ENCODE measurements at places on chromosomes 1 and 21.

DNA sequence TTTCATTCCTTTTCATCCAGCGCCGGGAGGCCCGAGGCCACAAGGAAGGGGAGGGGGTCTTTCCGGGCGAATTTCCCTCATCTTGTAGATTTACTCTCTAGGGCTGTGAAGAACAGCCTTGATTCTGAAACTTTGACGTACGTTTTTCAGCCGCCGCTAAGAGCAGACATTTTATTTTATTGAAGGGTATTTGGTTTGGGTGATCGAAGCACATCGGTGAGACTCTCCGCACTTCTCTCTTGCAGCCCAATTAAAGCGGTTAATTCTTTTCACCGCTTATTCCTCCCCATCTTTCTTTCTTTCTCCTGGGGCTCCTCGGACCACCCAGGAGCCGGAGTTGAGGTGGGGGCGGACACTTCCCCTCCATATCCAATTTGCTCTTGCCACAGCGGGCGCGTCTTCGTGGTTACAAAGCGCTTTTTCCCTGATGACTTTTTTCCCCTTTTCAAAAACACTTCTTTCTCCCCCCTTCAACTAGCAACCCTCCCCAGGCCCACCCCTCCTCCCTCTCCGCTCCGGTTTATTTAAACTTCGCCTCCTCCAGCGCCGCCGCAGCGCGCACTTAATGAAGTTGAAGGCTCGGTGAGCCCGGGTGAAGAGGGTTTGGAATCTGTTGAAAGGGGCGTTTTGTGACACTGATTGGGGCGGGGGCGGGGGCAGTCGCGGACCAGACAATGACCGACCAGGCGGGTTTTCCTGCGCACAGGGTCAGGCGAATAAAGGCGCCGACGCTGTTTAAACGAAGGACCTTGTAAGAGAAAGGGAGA is 5.9 kb downstream of the FOXD2 start:
- DNase-seq: no peak

- DNase-seq: no peak
Measured at GRCh38 chr1:228099331-228099732, 3.8 kb downstream of the C1orf35 start.

DNA sequence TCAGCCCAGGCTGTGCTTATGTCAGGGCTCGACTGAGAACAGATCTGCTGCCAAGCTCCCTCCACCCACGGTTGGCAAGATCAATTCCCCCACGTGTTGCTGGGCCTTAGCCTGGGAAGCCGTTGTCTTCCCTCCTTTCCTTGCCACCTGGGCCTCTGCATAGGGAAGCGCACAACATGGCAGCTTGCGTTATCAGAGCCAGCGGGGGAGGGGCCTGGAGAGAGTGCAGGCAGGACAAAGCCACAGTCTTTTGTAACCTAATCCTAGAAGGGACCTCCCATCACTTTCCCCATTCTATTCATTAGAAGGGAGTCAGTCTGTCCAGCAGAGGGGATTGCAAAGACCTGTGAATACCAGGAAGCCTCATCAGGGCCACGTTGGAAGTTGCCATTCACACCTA is 17.0 kb upstream of the IGSF21 start:
- DNase-seq: no peak

DNA sequence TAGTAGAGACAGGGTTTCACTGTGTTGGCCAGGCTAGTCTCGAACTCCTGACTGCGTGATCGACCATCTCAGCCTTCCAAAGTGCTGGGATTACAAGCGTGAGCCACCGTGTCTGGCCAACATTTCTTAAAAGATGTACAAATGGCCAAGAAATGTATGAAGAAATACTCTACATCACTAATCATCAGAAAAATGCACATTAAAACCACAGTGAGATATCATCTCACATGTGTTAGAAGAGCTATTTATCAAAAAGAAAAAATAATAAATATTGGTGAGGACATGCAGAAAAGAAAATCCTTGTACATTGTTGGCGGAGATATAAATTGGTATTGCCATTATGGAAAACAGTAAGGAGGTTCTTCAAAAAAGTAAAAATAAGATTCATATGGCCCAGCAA is 33.6 kb upstream of the TNFSF18 start:
- no peak for DNase-seq

DNA sequence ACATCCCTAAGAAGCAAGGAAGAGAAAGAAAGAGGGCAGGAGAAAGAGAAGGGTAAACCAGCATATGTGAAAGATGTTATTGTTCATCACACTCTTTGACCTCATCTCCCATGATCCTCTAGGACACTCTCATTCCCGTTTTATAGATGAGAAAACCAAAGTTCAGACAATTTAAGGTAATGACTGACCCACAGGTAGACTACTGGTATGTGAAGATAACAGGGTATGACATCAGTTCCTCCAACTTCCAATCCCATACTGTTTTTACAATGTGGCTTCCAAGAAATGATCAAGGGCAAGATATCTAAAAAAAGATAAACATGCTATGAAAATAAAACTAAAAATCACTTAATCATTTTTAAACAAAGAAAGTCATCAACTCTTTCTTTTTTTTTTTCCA is 95.2 kb upstream of the TNFSF4 start:
- no peak for DNase-seq

- no peak for DNase-seq
Measured at GRCh38 chr1:6009120-6010040, 17.2 kb upstream of the NPHP4 start.

GRCh38 chr21:24339406-24339805 is 1267.9 kb downstream of the MRPL39 start:
- no peak for DNase-seq

DNA sequence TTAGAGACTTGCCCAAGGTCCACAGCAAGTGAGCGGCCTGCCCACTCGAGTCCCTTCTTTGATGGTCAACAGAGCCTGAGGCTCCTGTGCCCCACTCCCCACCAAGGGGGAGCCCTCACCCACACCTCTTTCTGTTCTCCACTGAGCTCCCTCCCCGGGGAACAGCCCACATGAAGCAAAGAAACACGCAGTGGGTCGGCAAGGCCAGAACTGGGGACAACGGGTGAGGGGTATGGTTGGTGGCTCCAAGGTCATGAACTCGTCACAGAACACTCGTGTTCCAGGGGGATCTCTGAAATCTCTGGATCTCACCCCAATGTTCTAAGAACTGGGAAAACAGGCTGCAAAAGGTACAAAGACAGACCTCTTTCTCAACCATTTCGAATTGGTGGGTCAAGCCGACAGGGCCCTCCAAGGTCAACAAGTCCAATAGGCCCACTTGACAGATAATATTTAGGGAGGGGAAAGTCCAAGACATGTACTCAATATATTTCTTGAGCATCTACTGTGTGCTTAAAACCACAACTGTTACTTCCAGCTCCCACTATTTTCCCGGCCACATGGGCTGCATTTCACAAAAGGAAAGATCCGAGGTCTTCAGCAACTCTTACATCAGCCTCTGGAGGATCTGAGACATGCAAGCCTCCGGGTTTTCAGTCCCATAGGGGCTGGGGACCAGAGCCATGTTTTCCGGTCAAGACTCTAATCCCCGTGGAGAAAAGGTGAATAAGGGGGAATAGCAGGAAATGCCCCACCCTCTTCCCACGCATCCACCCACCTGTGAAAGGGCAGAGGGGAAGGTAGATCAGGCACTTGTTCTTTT is 1.1 kb upstream of the RAP1GAP start:
- no peak for DNase-seq

DNA sequence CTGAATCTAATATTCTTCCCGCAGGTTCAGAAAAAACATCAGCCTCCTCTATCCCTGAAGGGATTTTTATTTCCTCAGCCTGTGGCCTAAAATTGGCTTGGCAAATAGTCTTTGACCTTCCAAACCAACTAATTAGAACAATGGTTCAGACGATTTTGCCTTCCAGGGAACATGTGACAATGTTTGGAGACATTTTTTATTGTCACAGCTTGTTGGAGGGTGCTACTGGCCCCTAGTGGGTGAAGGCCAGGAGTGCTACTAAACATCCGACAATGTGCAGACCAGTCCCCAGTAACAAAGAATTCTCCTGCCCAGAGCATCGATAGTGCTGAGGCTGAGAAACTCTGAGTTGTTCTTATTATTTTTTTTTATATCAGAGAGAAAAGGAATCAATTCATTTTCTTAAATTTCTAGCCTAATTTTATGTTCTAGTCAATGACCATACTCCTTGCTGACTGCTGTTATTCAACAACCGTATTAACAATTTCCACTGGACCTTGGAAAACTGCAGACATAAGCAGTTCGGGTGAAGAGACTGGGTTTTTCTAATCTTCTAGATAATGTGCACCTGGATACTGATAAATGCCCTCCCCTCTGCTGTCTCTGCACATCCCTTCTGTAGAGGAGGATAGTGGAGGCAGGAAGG is 280.7 kb downstream of the LMX1A start:
- DNase-seq: no peak

DNA sequence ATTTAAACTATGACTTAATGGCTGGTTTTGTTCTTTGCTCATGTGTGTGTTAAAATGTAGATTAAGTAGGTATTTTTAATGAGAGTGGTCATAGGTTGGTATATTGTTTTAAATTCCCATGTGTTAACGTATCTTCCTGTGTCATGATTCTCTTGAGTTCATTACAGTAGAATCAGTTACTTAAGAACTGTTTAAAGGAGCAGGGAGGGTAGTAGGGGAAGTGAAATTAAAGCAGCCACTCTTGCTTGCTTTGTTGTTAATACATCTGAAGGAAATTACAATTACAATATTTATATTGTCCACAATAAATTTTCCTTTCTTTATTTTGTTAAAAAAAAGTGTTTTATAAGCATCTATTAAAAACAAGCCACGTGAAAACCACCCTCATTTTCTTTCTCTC is 119.2 kb upstream of the KIAA1614 start:
- DNase-seq: no peak

- no peak for DNase-seq
Measured at GRCh38 chr1:106620521-106620954, 435.9 kb upstream of the PRMT6 start.

- DNase-seq: no peak
Measured at GRCh38 chr1:184685116-184685515, 69.5 kb downstream of the EDEM3 start.

DNA sequence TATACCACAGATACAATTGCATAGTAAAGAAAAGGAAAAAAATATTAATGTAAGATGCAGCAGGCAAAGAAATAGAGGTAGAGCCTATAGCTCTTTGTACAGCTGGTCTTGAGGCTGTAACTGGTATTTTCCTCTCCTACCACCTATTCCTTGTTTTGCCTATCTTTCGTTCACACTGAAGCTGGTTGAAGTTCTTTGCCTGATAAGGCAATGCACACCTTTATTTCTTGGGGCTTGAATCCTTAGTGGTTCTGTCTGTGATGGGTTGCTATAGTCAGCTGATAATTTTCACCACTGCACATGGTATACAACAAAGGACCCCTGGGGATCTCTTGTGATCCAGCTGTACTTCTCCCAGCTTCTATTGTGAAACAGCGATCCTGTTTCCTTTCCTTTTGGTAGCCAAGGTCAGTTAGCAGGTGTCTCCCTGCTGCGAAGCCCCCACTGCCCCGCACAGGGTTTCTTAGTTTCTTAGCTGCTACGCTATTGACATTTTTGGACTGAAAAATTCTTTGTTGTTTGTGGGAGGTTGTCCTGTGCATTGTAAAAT is 9.9 kb upstream of the TSNAX start:
- DNase-seq: no peak

DNA sequence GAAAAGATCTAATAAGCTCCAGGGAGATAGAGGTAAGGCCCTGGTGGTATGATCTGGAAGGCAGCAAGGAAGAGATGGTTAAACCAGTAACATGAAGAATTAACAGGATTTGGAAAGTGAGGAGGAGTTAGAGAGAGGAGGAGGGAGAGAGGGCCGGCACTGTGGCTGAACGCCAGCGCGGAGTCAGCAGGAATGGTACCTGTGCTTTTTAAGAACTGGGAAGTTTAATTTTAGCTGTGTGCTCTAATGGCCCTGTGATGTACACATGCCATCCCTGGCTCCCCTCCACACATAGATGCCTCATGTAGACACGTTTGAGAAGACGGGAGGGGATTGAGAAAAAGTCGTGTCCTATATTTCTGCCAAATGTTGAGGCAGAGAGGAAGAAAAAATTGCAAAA is 13.8 kb upstream of the AVPR1B start:
- no peak for DNase-seq

- no peak for DNase-seq
Measured at GRCh38 chr1:61670445-61670844, 54.5 kb downstream of the TM2D1 start.

- no peak for DNase-seq
Measured at GRCh38 chr1:154575147-154575927, 7.8 kb downstream of the CHRNB2 start.

DNA sequence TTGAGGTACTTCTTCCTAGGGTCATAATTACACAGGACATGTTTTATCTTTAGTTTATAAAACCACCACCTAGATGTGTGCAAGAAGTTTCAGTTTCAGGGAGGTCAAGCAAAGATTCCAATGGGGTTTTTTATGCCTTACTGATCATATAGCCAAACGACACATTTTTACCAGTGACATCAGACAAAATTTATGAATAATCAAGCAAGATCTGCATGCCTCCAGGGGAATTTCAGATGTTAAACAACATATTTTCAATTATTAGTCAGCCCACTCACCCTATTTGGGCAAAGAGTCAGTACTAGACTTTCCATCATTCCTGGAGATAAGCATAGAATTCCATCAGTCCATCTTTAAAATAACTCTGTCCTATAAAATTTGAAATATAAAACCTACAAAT is 867.4 kb downstream of the KCNT2 start:
- no peak for DNase-seq

- no peak for DNase-seq
Measured at GRCh38 chr21:16040601-16041000, 310.8 kb downstream of the USP25 start.

DNA sequence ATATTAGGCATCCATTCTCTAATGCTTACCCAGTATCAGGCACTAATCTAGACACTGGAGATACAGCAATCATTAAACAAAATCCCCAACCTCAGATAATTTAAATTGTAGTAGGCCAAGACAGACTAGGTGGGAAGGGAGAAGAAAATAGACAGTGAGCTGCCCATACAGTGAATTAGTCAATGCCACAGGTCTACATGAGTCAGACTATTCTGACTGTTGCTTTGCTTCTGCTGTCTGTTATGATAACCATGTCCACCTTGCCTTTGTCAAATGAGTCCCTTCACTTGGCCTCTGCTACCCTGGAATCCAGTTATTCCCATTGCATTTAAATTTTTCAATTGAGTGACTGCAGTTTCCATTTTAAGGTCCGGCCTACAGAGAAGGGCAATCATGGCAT is 59.5 kb downstream of the PIK3R3 start:
- no peak for DNase-seq

- DNase-seq: no peak
Measured at GRCh38 chr1:247165674-247166073, 6.1 kb downstream of the ZNF124 start.

DNA sequence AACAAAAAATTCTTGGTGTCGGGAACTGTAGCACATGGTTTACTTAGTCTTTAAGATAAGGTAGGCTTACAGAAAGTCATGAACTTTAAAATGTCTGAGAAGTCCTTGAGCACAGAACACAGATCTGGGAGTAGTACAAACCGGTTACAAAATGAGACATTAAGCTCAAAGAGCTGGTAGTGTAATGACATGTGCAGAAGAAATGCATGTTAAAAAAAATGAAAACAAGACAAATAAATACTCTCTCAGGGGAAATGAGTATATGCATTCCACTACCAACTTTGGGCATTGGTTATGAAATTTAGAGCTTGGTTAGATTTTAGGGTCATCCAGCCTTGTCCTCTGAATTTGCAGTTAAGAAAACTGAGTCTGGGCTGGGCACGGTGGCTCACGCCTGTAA is 91.5 kb upstream of the F3 start:
- no peak for DNase-seq

GRCh38 chr1:162972773-162973172 is 96.4 kb upstream of the RGS4 start:
- no peak for DNase-seq
